ENCODE measurements at places on chromosomes 16 and 17. TPM values are rescaled to one million over a fixed set of nuclear protein-coding genes. Genes with fewer than 3 reads are reported as not detected.

Gene NOD2
- total RNA-seq: under 0.01 TPM

Gene SP6
- 0.09 TPM for total RNA-seq

Gene SCPEP1
- 76.2 TPM for total RNA-seq

Gene FASN
- total RNA-seq: 307 TPM

Gene EDC4
- total RNA-seq: 46.9 TPM

Gene TBX21
- total RNA-seq: not detected

Gene IRX5
- total RNA-seq: 0.60 TPM

Gene PPP1R1B
- not detected for total RNA-seq

Gene ARL5C
- not detected for total RNA-seq

Gene SLC47A1
- not detected for total RNA-seq

Gene AGRP
- total RNA-seq: not detected

Gene MFAP4
- total RNA-seq: 41.3 TPM

Gene ABCA8
- 80.8 TPM for total RNA-seq

Gene TIGD7
- 5.3 TPM for total RNA-seq

Gene TBC1D28
- not detected for total RNA-seq

Gene C17orf113
- total RNA-seq: under 0.01 TPM

Gene MRPS23
- 26.0 TPM for total RNA-seq

All from smooth muscle cell of the umbilical artery (primary cell).